ENCODE measurements at places on chromosomes 7 and 10.

DNA sequence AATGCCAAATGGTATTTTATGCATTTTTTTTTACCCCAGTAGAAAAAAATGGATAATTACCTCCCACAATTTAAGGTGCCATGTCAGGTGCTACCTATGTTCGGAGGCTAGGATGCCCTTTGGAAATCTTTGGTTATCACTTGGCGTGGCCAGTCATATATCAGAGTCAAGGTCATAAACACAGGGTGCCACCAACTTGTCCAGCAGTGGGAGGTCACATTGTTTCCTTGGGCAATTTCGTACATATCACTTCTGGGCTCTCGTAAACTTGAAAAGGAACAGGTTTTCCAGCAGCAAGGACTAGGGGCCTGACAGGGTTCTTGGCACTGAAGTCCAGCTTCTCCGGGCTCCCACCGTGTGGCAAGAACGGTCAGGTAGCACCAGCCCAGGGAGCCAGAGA is 48.0 kb upstream of the BHLHA15 start:
- DNase-seq = no peak

GRCh38 chr7:49520951-49521350 is 252.5 kb upstream of the VWC2 start:
- no peak for DNase-seq

- DNase-seq = no peak
Observed at GRCh38 chr7:115477193-115477651, 553.3 kb downstream of the TFEC start.

GRCh38 chr7:121530227-121531174 is 134.4 kb upstream of the FAM3C start:
- DNase-seq = no peak

DNA sequence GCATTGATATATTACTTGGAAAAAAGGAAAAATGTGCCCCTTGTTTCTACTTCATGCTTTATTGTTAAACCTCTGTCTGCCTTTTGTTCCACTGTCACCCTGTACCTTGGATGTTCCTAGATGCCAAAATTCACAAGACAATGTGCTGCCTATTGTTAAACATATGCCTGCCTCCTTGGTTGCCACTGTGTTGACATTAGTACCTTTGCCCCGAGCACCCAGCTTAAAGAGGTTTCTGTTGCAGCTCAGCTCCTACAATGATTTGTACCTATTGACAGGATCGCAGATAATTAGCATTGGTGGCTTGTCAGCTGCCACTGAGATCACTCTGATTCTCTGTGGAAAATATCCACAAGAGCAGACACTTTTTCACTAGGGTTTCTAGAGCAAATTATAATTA is 188.0 kb downstream of the KCND2 start:
- DNase-seq = no peak

GRCh38 chr7:51774178-51774577 is 457.6 kb upstream of the COBL start:
- no peak for DNase-seq

DNA sequence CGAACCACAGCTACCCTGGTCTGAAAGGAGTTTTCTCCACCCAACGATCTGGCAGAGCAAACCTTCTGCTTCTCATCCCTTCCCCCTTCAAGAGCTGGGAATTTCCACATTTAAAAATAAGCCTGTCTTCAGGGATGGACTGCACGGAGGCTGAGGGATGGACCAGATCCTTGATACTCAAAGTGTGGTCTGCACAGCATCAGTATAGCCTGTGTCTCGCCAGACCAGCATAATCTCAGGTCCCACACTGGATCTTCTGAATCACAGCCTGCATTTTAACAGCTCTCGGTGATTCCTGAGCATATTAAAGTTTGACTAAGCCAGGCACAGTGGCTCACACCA is 7.1 kb downstream of the KCNMA1 start:
- DNase-seq = no peak

GRCh38 chr7:118281196-118281595 is 56.7 kb downstream of the ANKRD7 start:
- no peak for DNase-seq

- DNase-seq = no peak
Observed at GRCh38 chr7:34550996-34551395, 107.0 kb upstream of the NPSR1 start.

DNA sequence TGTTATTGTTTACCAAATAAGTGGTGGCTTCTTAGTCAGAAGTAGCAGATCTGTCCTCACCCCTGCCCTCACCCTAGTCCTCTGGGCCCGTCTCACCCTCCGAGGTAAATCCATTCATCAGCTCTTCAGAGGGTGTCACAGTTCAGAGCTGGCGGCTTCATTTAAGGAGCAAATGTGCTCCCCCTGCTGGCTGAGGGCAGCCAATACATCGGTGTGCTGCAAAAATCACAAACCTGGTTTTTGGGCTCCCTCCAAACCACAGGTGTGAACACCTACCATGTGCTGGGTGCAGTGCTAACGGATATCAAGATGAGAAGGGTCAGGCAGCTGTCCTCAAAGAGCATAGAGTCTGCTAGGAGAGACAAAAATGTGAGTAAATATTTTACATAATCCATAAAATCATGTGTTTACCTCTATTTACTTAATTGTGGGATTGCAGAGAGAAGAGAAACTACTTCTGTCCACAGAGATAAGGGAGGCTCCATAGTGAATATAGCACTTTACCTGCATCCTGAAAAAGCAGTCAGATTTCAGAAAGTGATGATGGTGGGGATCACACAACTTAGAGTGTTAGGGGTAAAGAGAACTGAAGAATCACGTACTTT is 15.5 kb upstream of the CRTAC1 start:
- peak; percentile 12 for DNase-seq

DNA sequence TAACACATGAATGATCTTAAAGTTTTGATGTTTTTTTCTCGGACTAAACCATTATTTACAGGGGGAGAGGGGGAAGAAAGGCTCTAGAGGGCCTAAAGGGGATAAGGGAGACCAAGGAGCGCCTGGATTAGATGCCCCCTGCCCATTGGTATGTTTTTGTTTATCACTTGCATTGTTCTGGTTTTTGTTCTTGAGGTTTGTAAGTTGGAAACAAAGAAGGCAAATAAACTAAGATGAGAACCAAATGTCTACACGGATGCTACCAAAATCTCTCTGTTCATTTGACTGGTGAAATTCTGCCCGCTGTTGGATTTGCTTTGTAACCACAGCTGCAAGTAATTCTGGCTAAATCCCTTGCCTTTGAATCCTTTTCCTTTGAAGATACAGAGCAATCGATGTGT is 99.8 kb upstream of the MACROH2A2 start:
- DNase-seq = no peak

DNA sequence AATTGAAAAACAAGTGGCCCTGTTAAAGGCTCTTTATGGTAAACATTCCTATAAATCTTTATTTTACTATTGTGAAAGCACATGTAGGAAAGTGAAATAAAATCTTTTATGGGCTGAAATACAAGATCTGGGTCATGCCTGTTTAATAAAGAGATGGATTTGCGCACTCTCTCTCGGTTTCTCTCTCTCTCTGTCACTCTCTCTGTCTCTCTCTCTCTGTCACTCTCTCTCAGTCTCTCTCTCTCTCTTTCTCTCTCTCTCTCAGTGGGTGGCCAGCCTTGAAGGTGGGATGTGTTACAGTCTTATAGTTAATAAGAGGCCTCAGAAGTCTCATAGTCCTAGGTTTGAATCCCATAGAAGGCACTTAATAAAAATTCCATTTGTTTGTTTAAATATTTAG is 2.4 kb downstream of the TAC1 start:
- no peak for DNase-seq

- no peak for DNase-seq
Observed at GRCh38 chr10:36185097-36185496, 543.0 kb upstream of the FZD8 start.

GRCh38 chr10:74816824-74817498 is 9.4 kb upstream of the KAT6B start:
- no peak for DNase-seq

All from NCI-H2029 treated with DMSO at 0.1 percent for 48 hours (cell line).